Naive thymus-derived CD4-positive, alpha-beta T cell (primary cell): ENCODE measurements at places on chromosomes 1 and 21. TPM values are rescaled to one million over a fixed set of nuclear protein-coding genes. Genes with fewer than 3 reads are reported as not detected.
A peak's percentile ranks its signal among the peaks of the same experiment; 100 is the strongest.

ANKRD45 gene
- total RNA-seq, result not detected

SHISAL2A gene
- 49.8 TPM for total RNA-seq

DPT gene
- not detected in 2 replicates for total RNA-seq

ST3GAL3 gene
- 32.9 TPM for total RNA-seq

PRELP gene
- total RNA-seq, result not detected in 2 replicates

TLCD4 gene
- total RNA-seq, result not detected

MTF1 gene
- 45.2 TPM for total RNA-seq

DVL1 gene
- total RNA-seq, result 54.9 TPM

RABIF gene
- total RNA-seq, result 12.9 TPM

- no peak overlapping the region for H3K27ac ChIP-seq
- H3K36me3 ChIP-seq, result no peaks in the 10 kb centered on the region
- H3K4me1 ChIP-seq, result no peaks in the 10 kb centered on the region
- H3K4me3 ChIP-seq, result no peak overlapping the region
Measured at GRCh38 chr1:84632673-84633434, 57.4 kb downstream of the SSX2IP start.

DNA sequence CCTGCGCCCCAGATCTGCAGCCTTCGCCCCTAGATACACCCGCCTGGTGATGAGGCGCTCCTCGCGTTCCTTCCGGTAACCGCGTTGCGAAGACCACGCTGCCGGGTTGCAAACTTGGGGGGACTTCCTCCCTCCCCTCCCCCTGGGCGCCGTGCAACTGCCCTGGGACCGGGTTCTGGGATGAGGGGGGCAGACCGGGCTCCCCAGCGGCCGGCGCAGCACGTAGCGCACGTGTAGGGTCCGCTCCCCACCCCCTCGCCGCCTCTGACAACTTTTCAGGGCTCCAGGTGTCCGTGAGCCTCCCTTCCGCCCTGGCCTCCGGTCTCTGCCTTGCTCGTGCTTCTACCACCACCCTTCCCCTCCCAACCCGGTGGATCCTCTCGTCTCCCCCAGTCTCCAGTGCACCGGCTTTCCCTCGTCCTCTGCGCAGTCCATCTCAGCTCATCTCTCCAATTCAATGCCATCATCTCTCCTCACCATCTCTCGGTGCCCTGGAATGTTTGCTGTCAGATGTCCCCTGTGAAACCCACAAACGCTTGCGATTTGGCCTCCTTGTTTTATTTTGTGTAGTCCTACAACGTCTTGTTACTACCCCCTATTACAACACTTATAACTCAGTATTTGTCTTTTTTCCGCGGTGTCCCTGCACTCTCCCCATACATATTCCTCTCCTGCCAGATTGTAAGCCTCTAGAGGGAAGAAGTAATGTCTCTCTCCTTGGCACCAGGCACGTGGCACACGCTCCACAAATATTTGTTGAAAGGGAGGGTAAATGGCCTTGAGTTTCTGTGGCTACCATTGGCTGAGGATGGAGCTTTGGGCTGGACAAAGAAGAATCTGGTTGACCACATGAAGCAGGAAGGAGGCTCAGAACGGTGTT lies 782 bp downstream of the PCAT6 start:
- DNase-seq, result peak; percentile 48
- no peaks in the 10 kb centered on the region for H3K27me3 ChIP-seq
- H3K27ac ChIP-seq, result peak overlapping the region; percentile 70
- H3K4me1 ChIP-seq, result peaks cover 11% of the 10 kb centered on the region
- H3K36me3 ChIP-seq, result no peaks in the 10 kb centered on the region

DNA sequence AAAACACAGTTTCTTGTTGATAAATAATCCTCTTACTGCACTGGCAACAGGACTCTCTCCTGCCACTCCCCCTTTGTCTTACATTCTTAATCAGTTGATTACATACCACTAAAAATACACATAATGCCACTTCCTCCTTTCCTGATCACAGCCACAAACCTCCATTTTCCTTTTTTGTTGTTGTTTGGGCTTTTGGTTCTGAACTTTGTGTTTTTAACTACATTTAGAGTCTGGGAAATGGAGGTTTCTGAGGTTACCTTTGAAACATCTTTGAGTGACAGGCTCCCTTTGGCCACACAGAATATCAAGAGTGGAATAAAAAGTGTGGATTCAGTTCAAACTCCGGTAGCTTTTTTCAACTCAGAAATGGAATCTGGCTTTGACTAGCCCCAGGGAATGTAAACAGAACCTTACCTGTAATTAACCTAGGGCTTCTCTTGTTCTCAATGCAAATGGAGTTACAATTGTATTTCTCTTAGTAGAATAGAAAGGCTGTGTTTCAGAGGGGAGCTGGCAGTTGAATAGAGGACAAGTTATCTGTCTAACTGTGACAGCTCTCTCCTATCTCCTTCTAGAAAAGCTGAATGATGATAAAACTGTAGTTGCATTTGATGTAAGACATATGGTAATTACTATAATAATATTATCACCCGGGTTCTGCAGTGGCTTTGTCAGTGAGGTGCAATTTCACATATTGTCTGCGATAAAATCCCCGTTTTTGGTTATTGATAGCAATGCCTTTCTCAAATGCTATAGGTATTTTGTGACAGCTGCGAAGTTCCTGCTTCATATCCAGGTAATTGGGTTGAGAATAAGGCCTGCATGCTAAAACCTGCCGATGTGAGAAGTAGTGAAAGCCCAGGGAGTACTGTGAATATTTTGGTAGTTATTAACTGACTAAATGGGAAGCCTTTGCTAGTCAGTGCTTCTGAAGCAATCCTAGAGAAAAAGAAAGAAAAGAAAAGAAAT lies 66.9 kb downstream of the ST6GALNAC5 start:
- no peak overlapping the region for H3K27ac ChIP-seq
- no peak for DNase-seq
- no peaks in the 10 kb centered on the region for H3K4me1 ChIP-seq
- H3K4me3 ChIP-seq, result no peak overlapping the region
- H3K27me3 ChIP-seq, result no peaks in the 10 kb centered on the region

GRCh38 chr1:7752512-7753417 lies 18.3 kb upstream of the VAMP3 start:
- H3K27me3 ChIP-seq, result no peaks in the 10 kb centered on the region
- no peak overlapping the region for H3K27ac ChIP-seq

- no peaks in the 10 kb centered on the region for H3K36me3 ChIP-seq
- no peak for DNase-seq
- no peak overlapping the region for H3K4me3 ChIP-seq
Measured at GRCh38 chr1:3518256-3518655, 63.8 kb downstream of the ARHGEF16 start.

GRCh38 chr1:27489501-27489972 lies 430 bp downstream of the WASF2 start:
- peak overlapping the region; percentile 100 for H3K4me3 ChIP-seq
- H3K36me3 ChIP-seq, result no peaks in the 10 kb centered on the region
- peaks cover 19% of the 10 kb centered on the region for H3K4me1 ChIP-seq
- H3K27ac ChIP-seq, result peak overlapping the region; percentile 88

GRCh38 chr21:34938089-34938764 lies 110.9 kb downstream of the RUNX1 start:
- H3K27ac ChIP-seq, result peak overlapping the region; percentile 17
- no peak for DNase-seq
- no peak overlapping the region for H3K4me3 ChIP-seq
- no peaks in the 10 kb centered on the region for H3K36me3 ChIP-seq
- H3K27me3 ChIP-seq, result no peaks in the 10 kb centered on the region

DNA sequence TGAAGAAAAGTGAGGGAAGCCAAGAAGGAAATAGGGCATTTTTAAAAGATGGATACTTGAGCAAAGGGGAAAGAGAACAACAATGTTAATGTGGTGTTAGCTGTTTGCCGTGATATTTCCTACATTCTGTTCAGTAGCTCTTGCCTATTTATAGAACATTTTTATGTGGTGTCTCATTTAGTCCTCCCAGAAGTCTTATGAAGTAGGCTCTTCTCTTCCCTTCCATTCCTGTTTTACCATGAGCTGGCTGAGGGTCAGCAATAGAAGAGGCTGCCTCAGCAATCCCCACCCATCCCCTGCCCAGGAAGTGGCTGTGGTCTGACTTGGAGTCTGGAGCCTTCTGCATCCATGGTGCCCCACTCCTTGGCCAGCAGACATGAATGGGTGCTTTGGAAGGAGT lies 60.1 kb downstream of the KIAA0040 start:
- no peaks in the 10 kb centered on the region for H3K4me1 ChIP-seq
- DNase-seq, result no peak
- no peaks in the 10 kb centered on the region for H3K36me3 ChIP-seq
- H3K27ac ChIP-seq, result no peak overlapping the region

DNA sequence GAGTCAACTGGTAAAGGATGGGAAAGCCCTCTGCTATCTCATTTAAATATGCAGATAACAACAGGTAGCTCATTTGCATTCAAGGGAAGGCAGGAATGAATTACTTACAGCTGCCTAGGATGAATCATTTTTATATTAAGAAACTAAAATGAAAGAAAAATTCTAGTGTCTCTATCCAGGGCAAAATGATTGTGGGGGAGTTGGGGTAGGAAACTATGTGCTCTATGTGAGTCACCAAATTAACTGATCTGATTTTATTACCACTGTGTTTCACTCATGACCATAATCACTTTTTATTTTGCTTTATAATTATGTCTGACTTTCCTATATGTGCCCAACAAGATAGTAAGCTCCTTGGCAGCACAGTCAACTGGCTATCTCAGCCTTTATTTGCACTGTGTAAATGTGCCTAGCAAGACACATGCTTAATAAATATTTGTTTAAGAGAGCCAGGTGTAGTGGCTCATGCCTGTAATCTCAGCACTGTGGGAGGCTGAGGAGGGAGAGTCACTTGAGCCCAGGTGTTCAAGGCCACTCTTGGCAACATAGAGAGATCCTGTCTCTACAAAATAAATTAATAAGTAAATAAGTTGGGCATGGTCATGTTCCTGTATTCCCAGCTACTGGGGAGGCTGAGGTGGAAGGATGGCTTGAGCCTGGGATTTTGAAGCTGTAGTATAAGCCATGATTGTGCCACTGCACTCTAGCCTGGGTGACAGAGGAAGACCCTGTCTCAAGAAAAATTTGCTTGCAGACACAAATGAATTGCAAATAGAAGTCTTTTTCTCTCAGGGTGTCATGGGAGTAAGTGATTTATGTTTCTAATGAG lies 84.1 kb downstream of the SPAG17 start:
- H3K27me3 ChIP-seq, result no peaks in the 10 kb centered on the region
- no peaks in the 10 kb centered on the region for H3K36me3 ChIP-seq
- no peak for DNase-seq
- H3K4me3 ChIP-seq, result no peak overlapping the region
- no peaks in the 10 kb centered on the region for H3K4me1 ChIP-seq
- no peak overlapping the region for H3K27ac ChIP-seq

DNA sequence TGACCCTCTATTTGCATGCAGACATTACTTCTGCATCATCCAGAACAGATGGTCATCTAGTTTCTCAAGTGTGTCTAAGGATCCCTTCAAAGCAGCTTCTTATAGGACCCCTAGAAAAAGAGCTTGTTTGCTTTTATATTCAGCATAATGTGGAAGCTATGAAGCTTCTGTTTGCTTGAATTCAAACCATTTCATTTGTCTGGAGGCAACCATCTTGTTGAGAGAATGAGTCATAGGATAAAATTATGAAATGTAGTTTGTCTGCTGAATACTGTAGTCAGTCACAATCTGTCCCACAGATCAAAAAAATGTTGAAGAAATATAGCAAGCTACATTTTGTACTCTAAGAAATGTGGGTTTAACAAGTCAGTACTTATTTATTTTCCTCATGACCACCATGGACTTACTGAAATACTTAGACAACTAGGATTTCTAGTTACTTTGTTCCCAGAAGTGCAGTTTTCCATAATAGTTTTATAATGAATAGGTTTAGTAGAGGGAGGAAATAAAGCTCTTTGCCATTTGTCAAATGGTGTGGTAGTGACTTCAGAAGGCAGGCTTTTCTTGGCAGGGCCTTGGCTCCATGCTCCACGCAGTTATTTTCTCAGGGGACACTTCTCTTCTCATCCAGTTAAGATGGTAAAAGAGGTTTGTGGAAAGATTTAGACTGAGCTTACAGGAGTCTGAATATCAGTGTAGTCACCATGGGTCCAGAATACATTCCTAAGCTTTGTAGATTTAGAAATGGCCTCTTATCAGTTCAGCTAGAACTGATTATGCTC lies 74.8 kb upstream of the DEPDC1 start:
- no peaks in the 10 kb centered on the region for H3K4me1 ChIP-seq
- no peak overlapping the region for H3K27ac ChIP-seq

GRCh38 chr1:14715802-14716201 lies 117.3 kb downstream of the KAZN start:
- H3K27ac ChIP-seq, result no peak overlapping the region
- DNase-seq, result no peak
- no peak overlapping the region for H3K4me3 ChIP-seq
- no peaks in the 10 kb centered on the region for H3K27me3 ChIP-seq

DNA sequence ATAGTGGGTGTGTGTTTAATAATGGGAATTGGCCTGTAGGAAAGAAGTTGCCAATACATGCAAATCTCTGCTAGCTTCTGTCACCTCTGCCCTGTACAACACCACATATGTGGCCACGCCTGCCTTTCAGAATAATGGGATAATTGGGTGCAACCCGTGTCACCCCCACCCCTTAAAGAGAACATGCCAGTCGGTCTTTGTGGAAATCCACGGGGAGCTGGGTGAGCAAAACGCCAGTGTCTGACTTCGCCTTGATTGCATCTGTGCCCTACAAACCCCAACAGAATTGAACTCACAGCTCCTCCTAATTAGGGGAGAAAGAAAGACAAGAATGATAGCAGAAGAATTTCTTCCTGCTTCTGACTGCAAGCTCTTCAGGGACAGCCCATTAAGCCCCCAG lies 6.4 kb upstream of the PLXNA2 start:
- no peak for DNase-seq
- H3K36me3 ChIP-seq, result no peaks in the 10 kb centered on the region
- H3K4me1 ChIP-seq, result no peaks in the 10 kb centered on the region

DNA sequence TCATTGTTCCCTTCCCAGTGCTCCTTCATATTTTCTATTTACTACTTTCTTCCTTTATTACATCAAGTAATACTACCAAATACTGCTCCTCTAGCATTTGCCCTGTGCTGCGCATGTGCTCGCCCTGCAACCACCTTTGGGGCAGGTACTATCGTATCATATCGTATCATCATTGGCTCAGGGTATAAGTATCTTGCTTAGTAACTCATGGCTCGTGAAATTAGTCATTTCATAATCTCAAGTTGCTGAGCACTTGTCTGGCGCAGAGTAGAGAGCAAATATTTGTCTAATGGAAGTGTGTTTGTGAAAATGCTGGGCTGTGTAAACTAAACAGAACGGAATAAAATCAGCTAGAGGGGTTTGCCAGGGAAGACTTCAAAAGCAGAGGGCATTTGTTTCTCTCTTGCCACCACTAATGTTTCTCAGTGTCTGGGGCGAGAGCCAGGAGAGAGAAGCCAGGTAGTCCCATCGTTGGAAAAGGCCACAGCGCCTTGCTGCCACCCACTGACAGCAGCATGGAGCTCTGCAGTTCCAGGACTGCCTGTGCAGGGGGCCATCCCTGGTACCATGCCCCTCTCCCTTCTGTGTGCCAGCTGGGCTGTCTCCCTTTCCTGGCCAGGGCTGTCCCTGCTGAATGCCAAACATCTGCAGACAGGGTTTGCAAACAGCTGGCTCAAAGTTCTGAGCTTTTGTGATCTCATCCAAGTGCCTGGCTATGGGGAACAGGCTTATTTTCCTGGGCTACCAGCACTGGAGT lies 20.0 kb upstream of the CPT2 start:
- no peak overlapping the region for H3K27ac ChIP-seq
- no peaks in the 10 kb centered on the region for H3K27me3 ChIP-seq
- no peak overlapping the region for H3K4me3 ChIP-seq
- no peaks in the 10 kb centered on the region for H3K4me1 ChIP-seq
- DNase-seq, result no peak
